ENCODE measurements at places on chromosomes 6 and 20.

DNA sequence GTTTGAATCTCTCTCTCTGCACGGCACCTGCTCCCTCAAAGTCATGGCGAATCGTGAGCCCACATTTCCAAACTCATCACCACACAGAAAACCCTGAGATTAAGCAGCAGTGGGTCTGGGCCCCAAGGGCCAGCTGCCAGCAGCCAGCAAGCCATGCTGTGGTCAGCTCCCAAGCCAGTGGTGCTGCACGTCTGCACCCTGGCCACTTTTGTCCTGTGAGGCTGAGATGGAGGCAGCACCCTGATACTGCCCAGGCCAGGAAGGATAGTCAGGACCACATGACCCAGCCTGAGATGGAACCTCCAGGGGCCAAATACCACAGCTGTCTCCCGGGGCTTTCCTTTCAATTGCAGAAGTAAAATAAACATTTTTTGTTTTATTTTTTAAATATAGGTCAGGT is 93.9 kb downstream of the PRND start:
- no peak for DNase-seq

- DNase-seq: no peak
These were observed 9.2 kb downstream of the GGT7 start for GRCh38 chr20:34863421-34863965.

- DNase-seq: no peak
These were observed 1.7 kb downstream of the SYCP2 start for GRCh38 chr20:59931511-59932312.

- DNase-seq: peak; percentile 77
These were observed 670.8 kb downstream of the PRKN start for GRCh38 chr6:162056745-162057144.

DNA sequence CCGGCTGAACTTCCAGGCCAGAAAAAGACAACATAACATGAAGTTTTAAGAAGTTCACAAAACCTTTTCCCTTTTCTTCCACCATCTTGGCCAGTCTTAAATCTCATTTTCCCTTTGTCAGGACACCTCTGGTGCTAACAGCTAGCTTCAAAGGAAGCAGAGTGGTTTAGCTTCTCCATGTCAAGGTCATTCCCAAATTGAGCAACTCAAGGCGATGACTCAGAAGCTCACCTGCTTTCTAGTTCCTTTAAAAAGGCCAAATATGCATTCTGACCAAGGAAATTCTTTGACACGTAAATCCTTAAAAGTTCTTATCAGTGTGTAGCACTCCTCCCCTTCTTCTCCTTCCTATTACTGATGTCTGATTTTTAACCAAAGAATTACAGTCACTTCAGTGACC is 69.6 kb upstream of the VGLL2 start:
- DNase-seq: no peak

- DNase-seq: no peak
These were observed 55.8 kb downstream of the UBE2V1 start for GRCh38 chr20:50056951-50057713.

DNA sequence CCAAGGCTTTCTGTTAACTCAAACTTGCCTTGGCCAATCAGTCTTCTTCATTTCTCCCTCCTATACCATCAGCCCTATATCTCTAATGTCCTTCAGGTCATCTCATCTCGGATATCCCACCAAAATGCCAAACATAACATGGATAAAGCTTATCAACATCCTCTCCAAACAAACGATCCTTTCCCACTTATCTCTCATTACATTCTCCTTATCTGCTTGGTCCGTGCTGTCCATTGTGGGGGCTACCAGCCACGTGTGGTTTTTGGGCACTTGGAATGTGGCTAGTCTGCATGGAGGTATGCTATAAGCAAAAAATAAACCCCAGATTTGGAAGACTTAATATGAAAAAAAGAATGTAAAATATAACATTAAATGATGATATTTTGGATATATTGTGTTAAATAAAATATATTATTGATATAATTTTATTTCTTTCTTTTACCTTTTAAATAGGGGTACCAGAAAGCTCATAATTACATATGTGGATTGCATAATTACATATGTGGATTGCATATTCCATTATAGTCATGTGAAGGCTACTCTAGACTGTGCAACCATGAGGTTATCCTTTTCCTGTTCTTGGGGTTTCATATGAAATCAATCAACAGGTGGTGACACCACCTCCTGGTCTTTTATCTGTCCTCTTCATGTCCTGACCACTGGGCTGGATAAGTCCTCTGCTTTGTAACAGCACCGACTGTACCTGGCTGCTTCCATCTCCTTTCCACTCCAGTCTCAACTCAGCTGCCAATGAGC is 123.0 kb downstream of the CD83 start:
- DNase-seq: no peak

DNA sequence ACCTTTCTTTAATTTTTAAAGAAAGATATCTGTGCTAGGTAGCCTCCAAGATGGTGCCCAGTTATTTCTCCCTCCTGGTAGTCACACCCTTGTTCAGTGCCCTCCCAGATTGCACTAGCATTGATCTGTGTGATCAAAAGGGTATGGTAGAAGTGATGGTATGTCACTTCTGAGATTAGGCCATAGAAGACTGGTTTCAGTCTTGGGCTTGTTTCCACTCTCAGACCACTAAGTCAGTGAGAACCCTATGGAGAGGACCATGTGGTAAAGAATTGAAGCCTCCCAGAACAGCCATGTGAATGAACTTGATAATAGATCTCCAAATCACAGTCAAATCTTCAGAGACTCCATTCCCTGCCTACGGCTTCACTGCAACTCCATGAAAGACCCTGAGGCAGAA is 57.3 kb downstream of the THEMIS start:
- no peak for DNase-seq

GRCh38 chr20:25065625-25066338 is 7.8 kb upstream of the ACSS1 start:
- peak; percentile 49 for DNase-seq

DNA sequence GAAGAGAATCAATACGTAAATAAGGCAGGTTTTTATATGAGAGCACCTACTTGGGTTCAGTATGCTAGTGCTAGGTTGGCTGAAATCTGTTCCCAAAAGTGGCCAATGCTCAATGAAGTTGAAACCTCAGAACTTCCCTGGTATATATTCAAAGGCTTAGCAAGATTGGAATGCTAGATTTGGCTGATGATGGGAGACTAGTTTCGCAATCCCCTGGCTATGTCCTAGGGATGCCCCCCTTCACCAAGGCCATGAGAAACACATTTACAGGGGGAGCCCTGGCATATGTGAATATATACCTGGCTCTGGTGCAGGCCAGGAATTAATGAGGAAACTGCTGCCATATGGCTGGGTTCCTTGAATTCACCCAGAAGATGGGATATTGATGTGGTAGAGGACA is 142.4 kb upstream of the C6orf118 start:
- DNase-seq: no peak

- no peak for DNase-seq
These were observed 58.2 kb downstream of the NEDD9 start for GRCh38 chr6:11174242-11174611.

- peak; percentile 49 for DNase-seq
These were observed 120.8 kb downstream of the CEBPB start for GRCh38 chr20:50311308-50312001.

- DNase-seq: no peak
These were observed 18.5 kb upstream of the ABT1 start for GRCh38 chr6:26578279-26578678.

DNA sequence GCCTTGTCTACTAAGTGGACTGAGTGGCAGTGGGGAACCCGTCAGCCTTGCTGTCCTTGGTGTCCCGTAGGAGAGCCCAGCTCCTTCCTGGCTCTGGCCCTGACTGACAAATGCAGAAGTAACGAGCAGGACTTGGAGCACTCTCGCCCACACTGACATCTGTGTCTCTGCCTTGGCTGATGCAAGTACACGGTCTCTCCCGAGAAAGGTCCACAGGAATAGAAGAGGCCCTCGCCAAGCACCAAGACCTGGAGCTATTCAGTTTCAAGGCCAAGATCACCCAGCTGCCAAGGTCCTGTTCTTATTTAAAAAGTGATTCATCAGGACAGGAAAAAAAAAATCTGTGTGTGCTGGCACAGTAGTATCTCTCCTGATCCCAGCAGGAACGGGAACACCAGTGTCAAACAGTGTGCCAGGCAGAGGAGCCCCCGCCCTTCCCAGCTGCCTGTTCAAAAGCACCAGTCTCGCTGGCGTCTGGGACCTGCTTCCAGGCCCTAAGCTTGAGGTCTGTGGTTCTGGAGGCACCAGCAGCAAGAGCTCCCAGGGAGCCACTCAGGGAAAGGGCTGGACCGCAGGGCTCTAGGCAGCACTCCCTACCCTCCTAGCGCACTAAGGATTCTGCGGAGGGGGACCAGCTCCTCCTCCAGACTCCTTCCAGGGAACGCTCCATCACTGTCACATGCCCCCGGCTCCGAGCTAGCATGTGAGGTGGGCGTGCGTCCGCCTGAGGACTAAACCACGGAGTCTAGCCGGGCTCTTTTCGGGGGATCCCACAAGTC is 376.9 kb downstream of the RNGTT start:
- DNase-seq: no peak

GRCh38 chr6:111985202-111985731 is 68.6 kb upstream of the CCN6 start:
- DNase-seq: peak; percentile 93

GRCh38 chr6:14265049-14266021 is 147.8 kb downstream of the CD83 start:
- no peak for DNase-seq

GRCh38 chr20:3080939-3081388 is 3.6 kb downstream of the AVP start:
- DNase-seq: no peak

DNA sequence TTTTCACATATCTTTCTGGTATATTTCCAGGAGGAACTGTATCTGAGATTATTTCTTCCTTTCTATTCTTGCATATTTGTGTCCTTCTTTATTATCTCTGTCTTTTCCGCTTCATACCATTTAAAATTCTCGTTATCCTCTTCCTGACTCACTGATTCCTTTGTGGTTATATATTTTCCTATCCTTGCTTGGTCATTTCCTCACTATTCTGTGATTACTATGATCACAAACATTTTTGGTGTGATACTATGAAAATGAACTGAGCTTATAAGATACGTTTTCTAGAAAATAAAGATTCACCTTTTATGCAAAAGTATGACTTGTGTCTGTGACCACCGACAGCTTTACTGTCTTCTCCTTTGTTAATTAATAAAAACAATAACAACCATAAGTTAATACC is 26.5 kb upstream of the MYCT1 start:
- DNase-seq: peak; percentile 43

DNA sequence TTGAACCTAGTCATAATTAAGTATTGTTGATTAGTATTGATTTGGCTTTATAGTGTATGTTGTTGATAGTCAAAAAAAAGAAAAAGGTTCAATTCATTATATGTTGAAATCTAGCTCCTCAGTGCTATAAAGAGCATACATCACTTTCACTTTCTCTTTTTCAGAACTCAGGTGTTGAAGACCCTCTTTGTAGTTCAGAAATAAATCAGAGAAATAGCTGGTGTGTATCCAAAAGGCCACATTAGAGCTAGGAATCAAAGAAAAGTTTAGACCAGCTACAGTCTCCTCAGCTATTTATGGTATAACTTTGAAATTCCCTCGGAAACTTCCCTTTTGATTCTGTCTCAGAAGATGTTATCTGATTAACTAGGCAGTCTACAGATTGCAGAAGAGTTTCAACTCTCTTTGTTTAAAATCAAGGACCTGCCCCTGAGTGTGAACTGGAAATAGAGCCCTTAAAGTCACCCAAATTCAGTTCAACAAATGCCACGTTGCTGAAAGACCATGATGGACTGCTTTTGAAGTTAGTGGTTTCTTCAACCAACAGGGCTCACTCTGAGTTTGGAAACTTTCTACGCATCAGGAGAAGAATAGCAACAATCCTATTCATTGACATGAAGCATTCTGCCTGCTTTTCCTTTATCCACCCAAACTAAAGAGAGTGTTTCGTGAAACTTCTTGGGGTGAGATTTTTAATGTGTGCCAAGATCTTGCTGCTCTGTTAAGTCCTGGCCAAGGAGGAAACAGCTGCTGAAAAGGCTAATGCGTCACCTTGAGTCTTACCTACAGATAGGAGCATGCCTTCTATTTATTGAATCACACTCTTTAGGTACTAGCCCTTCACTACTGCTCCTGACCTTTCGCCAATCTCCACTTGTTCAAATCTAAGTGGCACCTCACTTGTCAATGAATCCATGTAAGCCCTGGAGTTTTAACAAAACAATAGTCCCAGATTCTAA is 111.7 kb downstream of the TNFRSF21 start:
- no peak for DNase-seq

DNA sequence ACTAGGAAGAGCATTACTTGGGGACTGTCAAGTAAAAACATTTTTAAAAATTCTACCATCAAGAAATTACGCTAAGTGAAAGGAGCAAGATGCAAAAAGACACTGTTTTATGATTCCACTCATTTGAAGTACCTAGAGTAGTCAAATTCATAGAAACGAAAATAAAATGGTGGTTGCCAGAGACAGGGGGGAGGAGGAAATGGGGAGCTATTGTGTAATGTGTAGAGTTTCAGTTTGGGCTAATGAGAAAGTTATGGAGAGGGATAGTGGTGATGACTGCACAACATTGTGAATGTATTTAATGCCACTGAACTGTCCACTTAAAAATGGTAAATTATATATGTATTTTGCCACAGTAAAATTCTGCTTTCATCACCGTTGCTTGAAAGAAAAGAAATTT is 83.8 kb downstream of the UST start:
- no peak for DNase-seq

- DNase-seq: no peak
These were observed 132.8 kb downstream of the PHACTR3 start for GRCh38 chr20:59737073-59737666.

DNA sequence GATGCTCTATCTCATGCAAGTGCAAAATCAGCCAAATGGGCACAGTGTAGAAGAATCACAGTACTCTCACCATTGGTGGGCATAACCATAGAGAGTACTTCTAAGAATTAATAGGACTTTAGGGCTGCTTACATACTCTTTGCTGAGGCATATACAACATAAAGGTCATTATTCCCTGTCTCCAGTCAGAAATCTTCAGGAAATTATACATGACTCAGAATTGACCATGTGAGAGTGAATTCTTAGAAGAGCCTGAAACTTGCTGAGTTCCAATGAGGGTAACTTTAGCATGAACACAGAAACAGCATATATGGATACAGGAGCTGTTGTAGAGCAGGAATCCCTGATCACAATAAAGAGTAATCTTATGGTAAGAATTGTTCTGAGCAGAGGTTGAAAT is 498.7 kb downstream of the TENT5A start:
- DNase-seq: peak; percentile 41

GRCh38 chr20:34720266-34720665 is 16.1 kb downstream of the TP53INP2 start:
- no peak for DNase-seq

GRCh38 chr6:2738373-2738979 is 12.2 kb downstream of the MYLK4 start:
- peak; percentile 59 for DNase-seq

Measured in fibroblast of upper back skin (primary cell).